ENCODE measurements at places on chromosomes 6 and 20. TPM values are rescaled to one million over a fixed set of nuclear protein-coding genes. Genes with fewer than 3 reads are reported as not detected.

The BTNL2 gene
- total RNA-seq, result not detected

The SLC44A4 gene
- not detected for total RNA-seq

The ULBP1 gene
- total RNA-seq, result 9.3 TPM

The CD93 gene
- not detected for total RNA-seq

The HLA-DQB2 gene
- not detected for total RNA-seq

The RBM12 gene
- total RNA-seq, result 147 TPM

The HRH3 gene
- total RNA-seq, result 13.7 TPM

The ASIP gene
- not detected for total RNA-seq

The SPTLC3 gene
- not detected for total RNA-seq

The GGTLC1 gene
- not detected for total RNA-seq

The BFSP1 gene
- 0.69 TPM for total RNA-seq

The MYB gene
- total RNA-seq, result 0.56 TPM

The LZTS3 gene
- total RNA-seq, result 56.8 TPM

The CARMIL1 gene
- 4.8 TPM for total RNA-seq

The HLA-DMB gene
- not detected for total RNA-seq

The PDYN gene
- not detected for total RNA-seq

The LAMA2 gene
- total RNA-seq, result 2.4 TPM

The BCAS4 gene
- 5.5 TPM for total RNA-seq

The SPATA25 gene
- 1.2 TPM for total RNA-seq

The MATN4 gene
- total RNA-seq, result not detected

The SLC22A1 gene
- total RNA-seq, result 2.2 TPM

The GPANK1 gene
- 30.1 TPM for total RNA-seq

The BMP2 gene
- total RNA-seq, result 0.66 TPM

The SYNDIG1 gene
- total RNA-seq, result 10.4 TPM

The PAK5 gene
- 6.8 TPM for total RNA-seq

The FHL5 gene
- not detected for total RNA-seq

The LY6G6C gene
- total RNA-seq, result 1.8 TPM

The HLA-DQA1 gene
- total RNA-seq, result not detected

The C6orf52 gene
- 4.1 TPM for total RNA-seq

The KCNQ5 gene
- 1.5 TPM for total RNA-seq

The IL20RA gene
- total RNA-seq, result not detected

The ADGRF1 gene
- total RNA-seq, result not detected

The RHAG gene
- not detected for total RNA-seq

The PSMB9 gene
- not detected for total RNA-seq

The DDO gene
- not detected for total RNA-seq
